ENCODE measurements at places on chromosomes 6 and 20.
A peak's percentile ranks its signal among the peaks of the same experiment; 100 is the strongest.

- no peak for DNase-seq
Measured at GRCh38 chr6:138979365-138979764, 8.7 kb downstream of the REPS1 start.

GRCh38 chr20:21092806-21093205, 13.4 kb downstream of the LINC00237 start:
- DNase-seq: no peak

- DNase-seq: no peak
Measured at GRCh38 chr6:6659600-6660327, 71.2 kb downstream of the LY86 start.

DNA sequence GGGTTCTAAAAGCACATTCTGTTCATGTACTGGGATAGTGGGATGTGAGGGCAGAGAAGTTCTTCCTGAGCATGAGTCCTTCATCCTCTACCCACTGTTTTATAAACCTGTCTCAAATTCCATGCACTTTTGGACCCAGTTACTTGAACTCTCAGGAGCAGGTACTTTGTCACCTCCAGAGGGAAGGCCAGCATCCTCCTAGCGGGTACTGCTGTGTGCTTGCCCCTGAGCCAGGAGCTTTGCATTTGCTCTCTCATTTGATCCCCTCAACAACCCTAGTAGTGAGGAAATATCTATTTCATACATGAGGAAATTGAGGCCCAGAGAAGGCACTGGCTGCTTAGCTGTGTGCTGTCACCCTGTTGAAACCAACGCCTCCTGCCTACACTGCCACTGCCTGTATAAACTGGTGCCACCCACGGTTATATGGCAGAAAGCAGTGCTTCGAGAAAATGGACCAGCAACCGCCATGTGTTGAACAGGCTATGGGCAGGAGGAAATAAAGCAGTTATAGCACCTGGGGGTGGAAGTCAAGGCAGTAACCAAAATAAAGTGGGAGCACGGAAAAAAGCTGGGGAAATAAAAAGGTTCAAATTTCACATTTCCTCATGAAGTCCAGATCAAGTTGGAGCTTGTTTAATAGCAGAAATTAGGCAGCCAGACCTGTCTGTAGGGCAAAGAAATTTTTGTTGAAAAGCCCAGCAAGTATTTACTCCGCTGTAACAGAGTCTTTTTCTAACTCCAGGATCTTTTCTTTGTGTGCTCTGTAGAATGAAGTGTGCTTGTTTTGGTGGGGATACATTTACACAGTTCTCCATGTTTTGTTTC, 38.0 kb downstream of the KLHL31 start:
- no peak for DNase-seq

GRCh38 chr6:105510746-105511145, 107.9 kb upstream of the PREP start:
- no peak for DNase-seq

DNA sequence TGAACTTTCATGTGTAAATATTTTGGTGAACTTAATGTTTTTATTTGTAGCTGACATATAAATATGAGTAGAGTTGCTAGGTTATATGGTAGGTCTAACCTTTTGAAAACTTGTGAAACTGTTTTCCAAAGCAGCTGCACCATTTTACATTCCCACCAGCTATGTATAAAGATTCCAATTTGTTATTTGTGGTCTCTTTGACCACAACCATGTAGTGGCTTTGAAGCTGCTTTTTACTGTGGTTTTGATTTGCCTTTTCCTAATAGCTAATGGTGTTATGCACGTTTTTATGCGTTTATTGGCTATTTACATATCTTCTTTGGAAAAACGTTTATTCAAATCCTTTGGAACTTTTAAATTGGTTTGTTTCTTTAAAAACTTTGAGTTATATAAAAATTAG, 10.3 kb downstream of the CST3 start:
- no peak for DNase-seq

DNA sequence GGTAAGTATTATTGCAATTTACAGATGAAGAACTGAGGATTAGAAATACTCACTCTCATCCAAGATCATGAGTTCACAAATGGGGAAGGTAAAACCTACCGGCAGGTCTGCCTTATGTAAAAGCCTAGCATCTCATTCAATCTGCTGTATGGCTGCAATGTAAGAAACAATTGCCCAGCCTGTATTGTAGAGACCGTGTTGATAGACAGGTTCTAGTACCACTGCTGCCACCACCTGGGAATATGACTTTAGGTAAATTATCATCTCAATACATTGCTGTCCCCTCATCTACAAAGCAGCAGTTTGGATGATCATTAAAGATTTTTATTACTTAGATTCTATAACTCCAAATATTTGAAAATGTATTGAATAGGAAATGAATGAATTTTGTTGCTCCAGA, 23.3 kb upstream of the ARHGAP18 start:
- peak; percentile 37 for DNase-seq

DNA sequence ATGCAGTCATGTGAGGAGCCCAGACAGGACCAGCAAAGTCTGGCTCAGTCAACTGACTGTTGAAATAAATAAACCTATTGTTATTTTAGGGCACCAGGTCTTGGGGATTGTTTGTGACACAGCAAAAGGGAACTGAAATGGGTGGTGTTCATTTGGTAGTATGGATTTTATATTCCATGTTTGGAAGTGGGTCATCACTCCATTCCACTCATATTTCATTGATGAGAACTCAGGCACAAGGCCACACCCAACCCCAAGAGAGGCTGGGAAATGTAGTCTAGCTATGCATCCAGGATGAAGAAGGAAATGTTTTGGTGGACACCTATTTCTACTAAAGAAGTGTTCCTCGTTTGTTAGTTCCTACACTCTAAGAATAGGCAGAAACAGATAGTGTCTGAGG, 64.9 kb upstream of the BTBD3 start:
- no peak for DNase-seq

DNA sequence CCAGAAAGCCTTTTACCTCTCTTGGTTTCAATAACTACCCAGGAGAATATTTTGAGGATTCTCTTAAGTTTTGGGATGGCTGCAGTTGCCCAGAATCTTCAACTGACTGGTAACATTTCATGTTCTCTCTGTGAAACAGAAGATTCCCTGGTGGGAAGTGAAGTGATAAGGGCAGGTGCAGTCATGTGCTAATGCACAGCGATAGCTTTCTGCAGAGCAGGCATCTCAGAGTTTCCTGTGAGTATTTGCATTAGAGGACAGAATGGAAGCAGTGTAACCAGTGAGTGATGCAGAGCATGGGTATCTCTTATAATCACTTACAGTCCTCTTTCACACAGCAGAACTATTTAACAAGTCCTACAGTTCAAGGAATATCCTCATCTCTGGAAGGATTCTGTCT, 76.1 kb downstream of the HCRTR2 start:
- DNase-seq: no peak

DNA sequence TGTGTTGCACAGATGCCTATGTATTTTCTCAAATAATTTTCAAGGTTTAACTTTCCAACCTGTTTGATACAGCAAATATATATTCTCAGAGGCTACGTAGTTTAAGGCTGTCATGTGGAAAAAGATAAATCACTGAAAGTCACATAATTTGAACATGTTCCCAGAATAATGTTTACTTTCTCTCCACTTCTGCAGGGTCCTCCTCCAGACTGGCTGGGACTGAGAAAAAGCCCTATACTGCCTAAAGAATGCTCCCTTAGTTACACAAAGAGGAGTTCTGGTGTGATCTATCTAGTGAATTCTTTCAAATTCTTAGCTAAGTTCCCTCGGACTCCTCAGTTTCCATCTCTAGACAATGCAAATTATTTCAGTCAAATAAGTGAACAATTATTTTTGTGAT, 411.0 kb downstream of the C6orf118 start:
- DNase-seq: no peak

GRCh38 chr6:72381076-72381475, 240.8 kb upstream of the KCNQ5 start:
- DNase-seq: no peak

- DNase-seq: no peak
Measured at GRCh38 chr6:111230351-111231089, 143.2 kb downstream of the SLC16A10 start.

DNA sequence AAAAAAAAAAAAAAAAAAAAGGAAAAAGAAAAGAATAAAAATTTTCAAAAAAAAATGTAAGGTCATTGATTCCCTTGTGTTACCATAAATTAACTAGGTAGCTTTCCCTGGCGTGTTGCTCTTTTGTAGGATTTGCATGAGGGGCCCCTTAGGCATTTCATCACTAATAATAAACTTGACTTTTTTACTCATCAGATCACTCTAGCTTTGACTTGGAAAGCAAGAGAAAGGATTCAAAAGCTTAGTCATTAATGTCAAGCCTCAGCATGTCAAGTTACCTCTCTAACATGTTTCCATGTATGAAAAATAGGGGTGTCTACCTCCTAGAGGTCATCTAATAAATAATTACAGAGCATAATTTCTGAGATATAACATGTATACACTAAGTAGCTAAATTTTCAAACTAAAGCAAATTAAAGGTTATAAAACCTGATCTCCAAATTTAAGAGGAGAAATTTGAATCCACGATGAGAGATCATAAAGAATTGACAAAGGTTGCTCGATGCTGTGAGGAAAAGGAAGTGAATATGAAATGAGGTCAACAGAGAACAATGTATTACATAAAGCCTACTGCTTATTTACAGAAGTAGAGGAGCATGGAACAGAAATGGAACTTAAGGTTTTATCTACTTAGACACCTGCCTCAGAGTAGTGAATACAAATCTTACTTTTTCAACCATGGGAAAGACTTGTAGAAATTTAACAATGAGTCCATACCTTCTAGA, 86.8 kb downstream of the ARHGAP18 start:
- DNase-seq: no peak

DNA sequence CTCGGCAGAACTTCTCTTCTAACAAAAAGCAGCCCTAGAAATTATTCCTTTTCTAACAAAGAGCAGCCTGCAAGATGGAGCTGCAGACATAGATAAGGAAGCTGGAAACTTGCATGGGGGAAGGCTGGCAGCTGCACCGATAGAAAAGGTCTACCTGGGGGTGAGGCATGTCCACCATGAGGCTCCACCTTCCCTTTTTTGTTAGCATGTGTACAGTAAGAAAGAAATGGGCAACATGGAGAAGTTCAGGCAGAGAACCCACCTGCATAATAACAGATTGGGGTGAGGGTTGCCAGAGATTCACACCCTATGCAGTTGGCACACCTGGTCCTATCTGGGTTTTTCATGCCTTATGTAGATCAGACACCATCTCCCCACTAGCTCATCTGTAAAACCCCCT, 25.4 kb downstream of the ZNF311 start:
- no peak for DNase-seq

DNA sequence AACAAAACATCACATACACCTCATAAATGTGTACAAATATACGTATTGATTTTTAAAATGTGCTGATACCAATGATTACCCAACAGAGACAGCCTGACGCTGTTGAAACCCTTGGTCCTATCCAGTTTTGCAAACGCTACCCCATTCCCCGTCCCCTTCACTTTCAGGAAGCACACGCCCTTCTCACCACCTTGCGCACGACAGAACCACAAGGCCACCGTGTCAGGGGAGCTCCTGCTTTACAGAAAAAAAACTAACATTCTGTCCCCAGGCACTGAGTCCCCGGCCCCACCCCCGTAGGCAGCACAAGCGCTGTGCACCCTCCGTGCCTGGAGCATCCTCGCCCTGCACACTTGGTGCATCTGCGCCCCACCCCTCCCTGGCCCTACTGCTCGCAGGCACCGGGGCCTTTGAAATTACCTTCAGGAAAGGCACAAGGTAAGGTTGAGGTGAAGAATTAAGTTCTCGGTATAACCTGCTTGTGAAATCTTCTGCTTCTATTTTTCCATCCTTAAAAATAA, 58.5 kb downstream of the TAF4 start:
- DNase-seq: no peak

DNA sequence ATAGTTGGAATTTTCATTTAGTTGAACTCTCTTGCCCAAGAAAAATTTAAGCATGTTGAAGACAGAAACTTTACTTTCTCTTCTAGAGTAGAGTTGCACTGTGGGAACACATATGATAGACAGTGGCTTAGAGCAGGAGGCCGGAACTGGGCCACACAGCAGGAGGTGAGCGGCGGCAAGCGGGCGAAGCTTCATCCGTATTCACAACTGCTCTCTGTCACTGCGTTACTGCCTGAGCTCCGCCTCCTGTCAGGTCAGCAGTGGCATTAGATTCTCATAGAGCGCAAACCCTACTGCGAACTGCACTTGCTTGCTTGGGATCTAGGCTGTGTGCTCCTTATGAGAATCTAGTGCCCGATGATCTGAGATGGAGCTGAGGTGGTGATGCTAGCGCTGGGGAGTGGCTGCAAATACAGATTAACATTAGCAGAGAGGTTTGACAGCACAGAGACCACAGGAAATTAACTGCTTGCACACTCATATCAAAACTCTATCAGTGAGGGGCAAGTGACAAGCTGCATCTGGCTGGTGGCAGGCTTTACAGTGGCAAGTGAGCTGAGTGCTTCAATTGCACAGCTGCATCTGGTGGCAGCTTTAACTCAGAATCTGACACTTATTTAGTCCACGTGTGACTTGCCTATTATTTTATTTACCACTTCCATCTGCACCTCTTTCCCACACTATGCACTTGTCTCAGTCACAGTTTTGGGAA, 174.9 kb upstream of the C6orf118 start:
- DNase-seq: no peak
